ENCODE measurements at places on chromosomes 11 and 22.

- no peak for DNase-seq
These were observed 68.7 kb downstream of the NAV2 start for GRCh38 chr11:19781351-19781750.

DNA sequence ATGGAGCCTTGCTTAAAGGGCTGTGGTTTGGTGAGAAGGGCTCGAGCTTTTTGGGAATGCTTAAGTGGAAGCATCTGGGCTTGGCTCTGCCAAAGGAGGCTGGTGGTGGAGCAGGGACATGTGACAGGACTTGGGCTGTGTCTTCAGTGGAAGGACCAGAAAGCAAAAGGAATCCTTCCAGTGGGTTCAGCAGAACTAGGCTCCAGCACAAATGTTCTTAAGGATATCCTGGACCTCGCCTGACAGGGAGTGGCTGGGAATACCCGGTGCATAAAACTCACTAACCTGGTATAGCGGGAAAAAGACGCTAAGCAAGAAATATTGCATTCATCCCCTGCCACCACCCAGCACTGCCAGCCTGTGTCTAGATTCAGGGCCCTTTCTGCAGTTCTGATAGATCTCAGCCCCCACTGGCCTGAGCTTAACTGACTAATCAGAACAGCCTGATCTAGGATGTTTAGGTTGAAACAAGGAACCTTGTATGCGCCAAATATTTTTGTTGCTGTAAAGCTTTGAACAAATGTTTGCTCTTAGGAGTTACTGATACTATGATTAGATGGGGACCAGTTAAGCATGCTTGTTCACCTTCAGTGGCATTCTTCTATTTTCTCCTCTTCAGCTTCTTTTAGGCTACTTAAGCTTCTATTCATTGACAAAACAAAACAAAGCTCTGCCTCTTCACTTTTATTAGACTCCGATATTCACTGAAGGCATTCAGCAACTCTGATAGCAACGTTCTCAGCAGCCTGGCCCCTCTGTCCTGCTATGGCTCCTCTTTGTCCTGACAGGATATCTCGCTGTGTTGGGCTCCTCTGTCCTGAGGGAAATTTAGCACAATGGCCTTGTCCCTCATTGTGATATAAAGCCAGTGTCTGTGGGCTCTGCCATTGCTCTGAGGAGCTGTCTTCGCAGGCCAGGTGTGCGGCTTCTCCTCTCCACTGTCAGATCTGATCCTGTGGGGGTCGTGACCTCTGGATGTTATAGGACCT lies 25.0 kb downstream of the PPFIBP2 start:
- DNase-seq: no peak

- no peak for DNase-seq
These were observed 16.5 kb downstream of the SIAE start for GRCh38 chr11:124656774-124657630.

DNA sequence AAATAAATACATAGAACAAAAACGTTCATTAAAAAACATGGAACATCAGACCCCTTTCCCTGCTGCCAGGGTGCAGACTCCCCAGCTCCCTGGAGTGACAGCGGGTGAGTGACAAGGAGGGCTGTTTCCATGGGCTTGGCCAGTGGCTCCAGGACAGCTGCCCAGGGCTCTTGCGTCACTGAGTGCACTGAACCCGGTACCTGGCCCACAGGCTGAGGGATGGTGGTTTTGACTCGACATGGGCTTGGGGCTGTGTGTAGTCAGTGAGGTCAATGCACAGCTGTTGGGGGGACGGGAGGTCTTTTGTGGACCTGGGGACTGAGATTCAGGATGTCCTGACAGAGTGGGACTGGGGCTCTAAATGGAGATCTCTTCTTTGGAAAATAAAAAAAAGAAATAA lies 142.1 kb upstream of the B3GAT1 start:
- DNase-seq: no peak

DNA sequence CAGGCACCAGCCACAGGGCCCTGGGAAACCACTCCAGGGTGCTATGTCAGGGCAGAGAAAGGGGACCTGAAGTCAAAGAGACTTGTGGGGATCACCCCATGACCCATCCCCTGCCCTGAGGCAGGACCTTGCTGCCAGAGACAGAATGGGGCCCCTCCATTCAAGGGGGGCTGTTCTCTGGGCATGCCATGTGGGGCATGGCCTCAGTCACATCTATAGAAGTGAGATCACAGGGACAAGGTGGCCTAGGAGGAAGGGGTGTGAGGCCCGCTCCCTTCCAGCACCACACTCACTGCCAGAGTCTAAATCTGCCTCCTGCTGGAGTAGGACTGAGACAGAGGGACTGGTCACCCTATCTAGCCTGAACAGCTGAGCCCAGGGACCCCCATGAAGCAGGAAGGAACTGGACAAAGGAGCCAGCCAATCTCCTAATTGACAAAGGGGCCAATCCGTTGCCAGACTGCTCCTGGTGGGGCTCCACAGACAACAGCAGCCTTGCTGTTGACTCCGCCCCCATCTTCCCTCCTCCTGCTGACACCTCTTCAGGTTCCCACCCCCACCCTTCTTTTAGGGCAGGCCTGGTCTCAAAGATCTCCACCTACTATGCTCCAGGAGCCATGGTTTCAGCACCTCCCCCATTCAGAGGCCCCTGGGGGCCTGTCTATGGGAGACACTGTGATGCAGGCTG lies 26.0 kb downstream of the NEAT1 start:
- DNase-seq: no peak

DNA sequence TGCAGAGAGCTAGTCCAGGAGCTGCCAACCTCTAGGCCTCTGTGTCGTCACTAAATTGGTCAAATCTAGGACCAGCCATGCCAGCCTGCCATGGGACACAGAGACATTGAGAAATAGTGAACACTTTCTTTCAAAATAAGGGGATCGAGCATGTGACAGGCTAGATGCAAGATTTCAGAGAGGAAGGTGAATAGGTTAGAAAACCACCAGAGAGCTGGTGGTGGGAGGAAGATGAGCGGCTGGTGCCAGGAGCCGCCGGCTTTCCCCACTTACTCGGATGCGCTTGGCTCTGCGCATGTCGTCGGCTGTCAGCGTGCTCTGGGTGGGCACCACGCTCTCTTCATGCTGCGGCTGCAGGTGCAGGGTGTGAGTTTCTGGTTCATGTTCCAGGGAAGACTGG lies 35.4 kb upstream of the NFRKB start:
- no peak for DNase-seq

DNA sequence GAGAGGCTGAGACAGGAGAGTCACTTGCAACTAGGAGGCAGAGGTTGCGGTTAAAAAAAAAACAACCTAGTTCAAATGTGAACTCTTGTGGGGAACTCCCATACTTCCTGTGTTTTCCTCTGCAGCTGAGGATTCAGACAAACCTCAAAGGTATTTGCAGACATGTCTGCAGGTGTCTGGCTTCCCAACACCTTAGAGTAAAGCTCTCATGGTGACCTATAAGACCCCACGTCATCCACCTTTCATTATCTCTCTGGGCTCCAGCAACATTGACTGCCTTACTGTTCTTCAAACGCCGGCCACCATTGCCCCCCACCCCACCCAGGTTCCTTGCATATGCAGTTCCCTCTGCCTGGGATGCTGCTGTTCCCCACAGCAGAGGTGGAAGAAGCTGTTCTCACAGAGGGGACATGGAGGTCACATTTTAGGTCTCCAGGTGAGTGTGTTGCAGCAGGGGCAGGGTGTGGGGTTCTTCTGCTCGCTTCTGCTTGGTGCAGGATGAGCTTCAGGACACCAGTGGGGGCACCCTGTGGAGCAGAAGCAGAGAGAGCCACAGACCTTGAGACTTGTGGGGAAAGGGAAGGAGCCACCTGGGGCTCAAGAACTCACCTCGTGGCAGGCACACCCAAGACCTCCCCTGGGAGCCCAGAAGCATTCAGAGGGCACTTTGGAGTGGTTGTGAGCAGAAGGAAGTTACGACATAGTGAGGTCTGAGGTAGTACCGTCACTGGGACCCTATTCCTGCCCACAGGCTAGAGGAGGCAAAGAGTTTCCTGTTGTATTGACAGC lies 203.2 kb downstream of the CSNK2A3 start:
- DNase-seq: no peak

GRCh38 chr22:37126383-37126782 lies 16.9 kb upstream of the TMPRSS6 start:
- no peak for DNase-seq

DNA sequence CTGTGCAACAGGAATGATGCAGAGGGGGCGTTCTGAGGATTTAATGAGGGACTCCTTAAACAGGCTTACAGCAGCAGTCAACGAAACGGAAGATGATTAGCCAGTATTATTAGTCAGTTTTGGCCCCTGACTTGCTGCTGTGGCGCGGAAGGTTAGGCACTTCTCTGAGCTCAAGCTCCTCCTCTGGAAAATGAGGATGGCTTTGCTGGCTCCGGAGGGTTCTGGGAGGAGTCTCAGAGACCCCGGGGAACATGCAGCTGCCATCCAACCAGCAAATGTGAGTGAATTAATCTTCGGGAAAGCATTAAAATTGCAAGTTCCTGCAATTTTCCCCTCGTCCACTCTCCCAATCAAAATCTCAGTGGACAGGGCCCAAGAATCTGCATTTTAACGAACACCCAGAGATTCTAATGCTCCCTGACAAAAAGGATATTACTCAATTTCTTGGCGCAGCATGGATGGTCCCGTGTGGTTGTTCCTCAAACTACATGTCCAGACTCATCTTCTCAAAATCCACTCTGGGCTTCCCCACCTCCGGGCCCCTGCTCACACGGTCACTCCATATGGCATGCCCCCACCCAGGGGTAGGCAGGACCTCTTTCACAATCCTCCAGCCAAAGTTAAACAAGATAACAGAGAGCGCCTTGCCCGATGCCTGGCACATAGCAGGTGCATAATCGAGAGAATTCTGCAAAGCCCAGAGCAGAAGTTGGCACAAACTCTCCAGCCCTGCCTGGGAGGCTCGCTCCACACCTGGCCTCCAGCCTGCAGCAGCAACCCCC lies 6.4 kb downstream of the ELFN2 start:
- no peak for DNase-seq

DNA sequence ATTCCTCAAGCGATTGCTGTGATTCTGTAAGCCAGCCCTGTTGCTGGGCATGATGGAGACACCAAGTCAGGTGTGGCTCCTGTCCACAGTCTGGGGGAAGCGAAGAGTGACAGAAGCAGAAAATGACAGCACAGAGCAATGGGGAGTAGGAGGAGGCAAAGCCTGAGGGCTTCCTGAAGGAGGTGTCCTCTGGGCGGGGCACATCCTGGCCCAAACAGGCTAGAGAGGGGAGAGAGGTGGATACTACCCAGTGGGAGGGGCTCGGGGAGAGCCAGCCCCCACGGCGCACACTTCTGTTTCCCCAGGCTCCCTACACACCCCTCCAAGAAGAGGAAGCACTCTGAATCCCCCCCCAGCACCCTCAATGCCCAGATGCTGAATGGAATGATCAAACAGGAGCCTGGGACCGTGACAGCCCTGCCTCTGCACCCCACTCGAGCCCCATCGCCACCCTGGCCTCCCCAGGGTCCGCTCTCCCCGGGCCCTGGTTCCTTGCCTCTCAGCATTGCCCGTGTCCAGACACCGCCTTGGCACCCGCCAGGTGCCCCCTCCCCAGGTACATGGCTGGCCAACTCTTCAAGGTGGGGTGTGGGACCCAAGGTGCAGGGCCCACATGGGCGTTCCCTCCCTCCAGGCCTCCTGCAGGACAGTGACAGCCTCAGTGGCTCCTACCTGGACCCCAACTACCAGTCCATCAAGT lies 18.9 kb downstream of the MYRF start:
- DNase-seq: no peak

DNA sequence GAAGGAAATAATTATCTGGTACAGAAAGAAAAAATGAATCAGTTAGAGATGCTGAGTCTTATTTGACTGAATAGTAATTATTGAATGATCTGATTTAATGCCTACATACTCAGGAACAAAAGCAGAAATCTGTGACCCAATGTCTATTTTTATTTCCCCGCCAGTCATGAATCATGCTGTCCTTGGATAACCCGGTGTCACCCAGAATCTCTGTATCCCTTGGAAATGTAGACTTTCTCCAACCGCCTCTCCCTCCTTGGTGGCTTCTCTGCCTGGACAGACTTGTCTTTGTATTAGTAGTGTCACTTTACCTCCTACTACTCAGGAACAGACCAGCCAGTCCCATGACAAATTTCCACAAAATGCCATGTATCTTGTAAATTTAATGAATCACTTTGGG lies 173.3 kb upstream of the PDGFD start:
- DNase-seq: no peak

DNA sequence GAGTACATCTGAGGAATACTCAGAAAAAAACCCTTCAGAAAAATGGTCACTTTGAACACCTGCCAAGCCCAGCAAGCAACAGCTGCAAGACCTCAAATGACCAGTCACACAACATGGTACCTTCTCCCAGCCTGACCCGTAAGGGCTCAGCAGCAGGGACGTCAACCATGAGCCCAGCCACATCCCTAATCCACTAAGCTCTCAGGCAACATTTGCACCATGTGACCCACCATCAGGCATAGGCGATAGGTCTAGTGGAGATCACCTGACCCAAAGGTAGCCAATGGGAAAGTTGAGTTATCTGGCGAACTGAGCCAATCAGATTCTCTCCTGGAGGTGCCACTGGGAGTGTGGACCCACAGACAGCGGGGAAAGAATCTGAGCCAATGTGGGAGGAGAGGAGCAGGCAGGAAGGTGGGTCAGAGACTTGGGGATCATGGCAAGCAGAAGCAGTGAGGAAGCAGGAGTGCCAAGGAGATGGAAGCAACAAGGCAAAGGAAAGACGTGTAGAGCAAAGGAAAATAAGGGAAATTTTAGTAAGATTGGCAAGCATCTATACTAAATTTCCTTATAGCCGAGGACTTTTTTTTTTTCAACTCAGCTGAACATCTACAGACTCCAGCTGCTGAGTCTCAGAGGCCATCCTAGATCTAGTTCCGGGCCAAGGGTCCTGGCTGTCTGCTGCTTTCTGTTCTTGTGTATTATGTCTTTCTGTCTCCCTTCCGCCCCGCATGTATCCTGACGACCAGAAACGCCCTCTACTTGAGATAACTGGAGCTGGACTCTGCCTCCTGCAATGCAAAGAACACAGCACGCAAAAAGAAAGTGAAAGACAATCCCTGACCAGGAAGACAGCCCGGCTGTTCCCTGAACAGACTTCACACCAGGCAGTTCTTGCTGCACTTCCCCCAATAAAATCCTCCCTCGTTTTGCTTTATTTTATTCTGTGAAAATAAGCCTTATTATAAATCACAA lies 11.0 kb upstream of the PLAAT2 start:
- no peak for DNase-seq

- no peak for DNase-seq
These were observed 24.1 kb upstream of the POU2AF1 start for GRCh38 chr11:111403051-111403726.

- no peak for DNase-seq
These were observed 28.7 kb upstream of the NAV2 start for GRCh38 chr11:19683862-19684491.

DNA sequence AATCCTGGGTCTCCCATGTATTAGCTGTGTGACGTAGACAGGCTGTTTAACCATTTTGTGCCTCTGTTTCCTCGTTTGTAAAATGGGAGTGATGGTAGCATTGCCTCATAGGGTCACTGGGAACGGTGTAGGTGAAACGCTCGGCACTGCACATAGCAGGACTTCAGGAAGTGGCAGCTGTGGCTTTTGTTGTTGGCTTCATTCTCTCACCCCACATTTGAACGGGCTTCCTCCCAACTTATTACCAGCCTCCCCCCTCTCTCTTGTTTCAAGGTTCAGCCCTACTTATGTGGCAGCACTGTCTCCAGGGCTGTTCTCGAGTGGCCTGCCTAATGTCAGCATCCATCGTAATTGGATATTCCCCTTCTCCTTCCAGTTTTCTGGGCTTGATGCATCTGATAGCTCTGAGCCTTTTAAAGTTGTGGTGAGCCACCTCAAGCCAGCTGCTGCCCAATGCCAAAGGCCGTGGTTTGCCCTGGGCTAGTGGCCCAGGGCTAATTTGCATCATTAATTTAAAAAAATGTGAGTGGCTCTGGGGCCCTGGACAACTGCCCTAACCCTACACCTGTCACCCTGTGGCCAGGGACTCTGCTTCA lies 217.8 kb upstream of the TBCEL start:
- no peak for DNase-seq

Data from stimulated activated CD8-positive, alpha-beta memory T cell treated with anti-CD3 and anti-CD28 coated beads, Interleukin-7, amount 100 ng/mL, for 1 hour (primary cell).